ENCODE measurements at places on chromosomes 4 and X.

- DNase-seq, result no peak
These were observed 728.5 kb upstream of the NDST4 start for GRCh38 chr4:115841871-115842270.

DNA sequence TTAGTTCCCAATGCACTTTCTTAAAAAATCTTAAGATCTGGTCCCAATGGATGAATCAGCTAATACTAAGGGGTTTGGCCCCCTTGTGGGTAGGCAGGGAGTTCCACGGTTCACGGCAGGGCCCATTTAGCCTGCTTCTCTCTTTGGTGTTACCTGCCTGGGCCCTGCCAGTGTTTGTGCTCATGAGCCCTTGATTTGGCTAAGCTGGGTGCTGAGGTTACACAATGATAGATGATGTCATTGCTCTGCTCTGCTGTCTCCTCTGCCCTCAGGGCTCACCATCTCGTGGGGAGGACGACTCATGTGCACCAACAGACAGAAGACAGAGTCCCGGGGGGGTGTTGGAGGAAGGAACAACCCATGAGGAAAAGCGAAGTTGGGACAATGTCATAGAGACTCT, 24.4 kb downstream of the RTL5 start:
- no peak for DNase-seq

DNA sequence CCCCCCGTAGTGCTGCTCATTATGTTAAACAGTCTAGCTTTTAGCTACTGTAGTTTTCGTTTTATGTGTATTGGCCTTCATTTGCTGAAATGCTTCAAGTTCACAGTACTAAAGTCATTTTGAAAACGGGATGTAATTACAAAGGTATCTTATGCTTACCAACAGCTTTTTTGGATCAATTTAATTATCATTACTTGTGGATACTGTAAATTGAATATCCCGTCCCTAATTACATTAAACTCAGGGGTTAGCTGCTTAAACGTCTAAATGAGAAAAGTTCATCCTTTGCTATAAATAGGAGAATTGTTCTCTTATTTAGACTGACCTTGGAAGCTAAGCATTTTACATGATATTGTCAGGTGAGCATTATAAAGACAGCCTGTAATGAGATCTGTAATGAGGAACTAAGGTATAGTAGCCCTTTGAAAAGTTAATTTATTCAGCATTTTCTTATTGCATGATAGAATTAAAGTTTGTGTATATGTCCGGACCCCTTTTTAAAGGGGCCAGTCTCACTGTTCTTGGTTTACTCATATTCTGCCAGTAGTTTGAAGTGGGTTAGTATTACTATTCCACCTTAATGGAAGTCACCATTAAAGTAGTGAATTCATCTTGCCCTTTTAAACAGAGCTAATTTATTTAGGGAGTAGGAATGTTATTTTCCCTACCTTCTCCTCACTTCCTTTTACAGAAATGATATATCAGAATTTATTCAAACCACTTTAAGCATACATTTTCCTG, 252.6 kb downstream of the TENM3 start:
- no peak for DNase-seq

DNA sequence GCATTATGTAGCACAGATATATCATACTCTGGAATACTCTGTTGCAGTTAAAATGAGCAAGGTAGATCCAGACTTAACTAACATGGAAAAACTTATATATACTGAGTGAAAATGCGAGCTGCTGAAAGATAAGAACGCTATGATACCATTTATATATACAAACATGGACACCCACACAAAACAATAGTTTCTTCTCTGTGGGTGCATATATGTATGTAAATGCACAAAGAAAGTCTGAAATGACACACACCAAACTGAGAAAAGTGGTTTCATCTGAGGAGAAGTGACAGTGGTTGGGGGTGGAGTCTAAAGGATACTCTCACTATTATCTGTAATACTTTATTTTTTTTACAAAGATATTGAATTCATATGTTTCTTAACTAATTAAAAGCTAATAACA, 12.2 kb upstream of the FGF2 start:
- DNase-seq, result no peak

DNA sequence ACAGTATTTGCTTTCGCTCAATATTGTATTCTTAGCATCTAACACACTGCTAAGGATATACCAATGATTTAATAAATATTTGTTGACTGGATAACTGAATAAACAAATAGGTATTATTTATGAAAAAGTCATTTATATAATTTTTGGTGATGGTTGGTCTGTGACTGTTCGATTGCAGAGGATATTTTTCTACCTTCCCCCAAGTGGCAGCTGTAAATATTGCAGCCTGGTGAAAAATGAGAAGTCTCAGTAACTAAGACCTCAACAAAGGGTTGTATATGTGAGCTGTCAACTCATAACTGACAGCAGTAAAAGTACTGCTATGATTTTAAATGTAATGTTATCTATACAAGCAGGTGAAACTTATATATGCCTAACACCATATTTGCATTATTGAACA, 36.0 kb downstream of the HTR2C start:
- DNase-seq, result no peak

DNA sequence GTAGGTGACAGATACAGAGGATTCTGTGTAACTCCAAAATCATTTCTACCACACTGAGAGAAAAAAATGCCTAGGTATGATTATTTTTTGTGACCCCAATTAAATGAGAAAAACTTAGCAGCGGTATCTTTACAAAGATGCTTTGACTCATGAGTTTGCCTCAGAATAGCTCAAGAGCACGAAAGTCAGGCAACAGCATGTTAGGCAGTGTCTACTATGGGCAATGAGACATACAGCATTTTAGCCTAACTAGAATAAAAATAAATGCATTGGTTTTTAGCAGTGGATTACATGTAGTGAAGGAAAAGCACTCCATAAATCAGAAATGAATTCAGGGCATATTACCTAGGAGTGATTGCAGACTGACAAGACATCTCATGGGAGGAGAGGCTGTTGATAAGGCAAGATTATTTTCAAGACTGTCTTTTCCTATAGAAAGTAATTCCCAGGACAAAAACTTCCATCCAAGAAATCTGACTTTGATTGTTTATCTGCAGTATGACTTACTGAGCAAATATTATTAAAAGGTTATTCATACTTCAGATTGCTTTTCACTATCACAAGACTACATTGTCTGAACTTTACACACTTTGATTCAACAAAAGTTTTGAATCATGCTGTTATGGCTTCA, 3.6 kb downstream of the ANXA10 start:
- no peak for DNase-seq

DNA sequence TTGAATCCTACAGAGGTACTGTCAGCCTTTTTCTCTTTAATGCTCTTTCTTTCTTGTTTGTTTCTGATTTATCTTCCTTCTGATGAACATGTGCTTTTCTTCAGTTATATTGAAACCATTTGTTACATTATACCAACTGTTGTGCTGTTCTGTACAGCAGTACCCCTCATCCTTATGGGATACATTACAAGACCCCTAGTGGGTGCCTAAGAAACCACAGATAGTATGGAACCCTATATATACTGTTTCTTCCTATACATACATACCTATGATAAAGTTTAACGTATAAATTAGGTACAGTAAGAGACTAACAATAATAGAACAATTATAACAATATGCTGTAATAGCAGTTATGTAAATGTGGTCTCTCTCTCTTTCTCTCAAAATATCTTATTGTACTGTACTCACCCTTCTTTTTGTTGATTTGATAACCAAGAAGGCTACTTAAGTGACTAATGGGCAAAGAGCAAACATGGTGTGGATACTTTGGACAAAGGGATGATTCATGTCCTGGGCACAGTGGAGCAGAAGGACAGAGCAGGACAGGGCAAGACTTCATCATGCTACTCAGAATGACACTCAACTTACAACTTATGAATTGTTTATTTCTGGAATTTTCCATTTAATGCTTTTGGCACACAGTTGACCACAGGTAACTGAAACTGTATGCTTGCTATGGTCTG, 10.7 kb upstream of the YIPF7 start:
- DNase-seq, result no peak

DNA sequence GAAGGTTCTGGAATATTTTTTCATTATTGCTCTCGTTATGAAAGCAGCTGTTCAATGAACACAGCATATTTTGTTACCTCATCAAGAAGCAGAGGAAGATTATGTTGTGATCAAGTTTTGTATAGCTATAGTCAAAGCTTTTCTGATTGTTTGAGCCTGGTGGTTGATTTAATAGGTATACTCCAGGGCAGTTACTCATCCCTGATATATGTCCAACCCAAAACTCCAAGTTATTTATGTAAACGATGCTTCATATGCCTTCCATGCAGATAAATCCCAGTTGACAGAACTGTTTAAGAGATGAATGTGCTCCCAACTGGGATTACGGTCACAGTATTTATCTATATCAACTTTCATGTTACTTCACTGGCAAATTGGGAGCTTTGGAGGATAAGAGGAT, 19.1 kb downstream of the NAA11 start:
- DNase-seq, result no peak

DNA sequence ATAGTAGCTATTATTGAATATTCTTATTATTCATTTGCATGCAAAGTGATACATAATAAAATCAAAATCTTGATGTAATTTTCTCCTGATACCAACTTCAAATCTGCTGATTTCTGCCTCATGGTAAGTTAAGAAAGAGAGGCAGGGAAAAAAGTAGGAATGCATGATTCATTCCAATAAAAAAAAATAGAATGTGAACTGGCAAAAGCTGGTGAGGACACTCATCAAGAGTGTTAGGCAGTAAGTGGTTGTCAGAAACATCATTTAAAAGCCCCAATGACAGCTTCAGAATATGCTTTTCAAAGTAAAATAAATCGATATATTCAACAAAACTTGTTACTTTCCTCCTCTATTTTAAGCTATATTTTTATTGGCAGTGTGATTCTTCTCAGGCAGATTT, 979.1 kb downstream of the TECRL start:
- no peak for DNase-seq
